ENCODE measurements at places on chromosomes 6 and 20.

DNA sequence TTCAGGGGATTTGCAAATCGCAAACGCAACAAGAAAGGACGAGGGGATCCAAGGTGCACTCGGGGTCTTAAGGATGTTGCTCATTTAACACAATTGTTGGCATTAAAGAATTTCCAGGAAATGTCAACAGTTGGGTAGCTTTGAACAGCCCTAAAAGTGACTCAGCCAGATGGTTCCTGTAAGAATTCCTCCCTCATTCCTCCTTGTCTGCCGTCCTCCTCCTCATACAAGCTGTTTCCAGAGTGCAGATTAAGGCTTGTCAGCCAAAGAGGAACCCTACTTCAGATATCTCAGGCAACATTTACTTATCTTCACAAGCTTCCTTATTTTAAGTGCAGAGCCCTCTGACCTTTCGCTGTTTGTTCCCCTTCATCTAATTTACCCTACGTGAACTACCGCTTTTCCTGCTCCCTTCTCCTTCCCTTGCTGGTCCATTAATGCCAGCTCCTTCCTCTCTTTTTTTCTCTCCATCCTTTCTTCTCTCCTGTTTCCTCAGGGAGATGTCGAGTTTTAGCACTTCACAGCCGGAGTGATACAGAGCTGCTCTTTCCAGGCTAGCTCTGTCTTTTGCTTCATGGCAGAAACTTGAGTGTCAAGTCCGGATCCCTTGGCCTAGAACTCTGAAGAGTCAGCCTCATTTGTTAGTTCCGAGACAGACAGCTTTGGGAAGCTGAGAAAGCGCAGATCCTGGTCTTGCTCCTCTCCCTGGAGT, 26.1 kb upstream of the TBC1D7 start:
- DNase-seq = no peak

DNA sequence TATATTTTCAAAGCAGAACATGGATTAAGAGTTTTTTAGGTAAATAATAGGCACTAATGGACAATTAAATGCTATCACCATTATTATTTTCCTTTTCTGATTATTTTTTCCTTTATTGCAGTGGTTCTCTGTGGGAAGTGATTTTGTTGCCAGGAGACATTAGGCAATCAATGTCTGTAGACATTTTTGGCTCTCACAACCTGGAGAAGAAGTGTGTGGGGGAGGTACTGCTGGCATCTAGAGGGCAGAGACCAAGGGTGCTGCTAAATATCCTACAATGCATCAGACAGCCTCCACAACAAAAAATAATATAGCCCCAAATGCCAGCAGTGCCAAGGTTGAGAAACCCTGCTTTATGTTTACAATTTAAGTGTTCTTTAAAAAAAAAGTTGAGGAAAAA, 8.3 kb downstream of the IFNGR1 start:
- no peak for DNase-seq

- DNase-seq = no peak
Measured at GRCh38 chr6:164097551-164098398, 683.3 kb downstream of the QKI start.

DNA sequence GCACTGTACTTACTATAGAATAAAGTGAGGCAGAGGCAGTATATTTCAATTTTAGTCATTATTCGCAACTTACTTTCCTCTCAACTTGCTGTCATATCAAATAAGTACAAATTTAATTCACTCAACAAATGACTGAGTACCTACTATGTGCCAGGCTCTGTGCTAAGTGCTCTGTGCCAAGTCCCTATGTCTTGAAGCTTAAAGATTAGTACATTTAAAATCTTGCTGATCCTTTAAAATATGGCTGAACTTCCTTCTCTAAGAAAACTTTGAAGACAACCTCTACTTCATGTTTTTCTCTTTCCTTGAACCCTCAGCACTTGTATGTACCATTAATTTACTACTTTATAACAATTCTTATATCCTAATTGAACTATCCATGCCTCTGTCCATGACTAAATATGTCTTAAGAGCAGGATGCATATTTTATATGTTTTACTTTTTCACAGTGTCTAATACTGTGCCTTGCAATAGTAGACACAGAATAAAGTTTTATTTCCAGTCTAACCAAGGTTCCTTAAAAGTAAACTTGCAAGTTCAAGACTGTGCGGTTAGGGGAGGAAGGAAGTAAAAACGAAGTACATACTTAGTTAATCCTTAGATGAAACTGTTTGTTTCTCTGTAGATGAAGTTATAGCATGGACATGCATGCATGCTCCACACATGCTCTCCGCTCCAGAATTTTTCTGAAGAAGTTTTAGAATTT, 10.0 kb upstream of the LATS1 start:
- no peak for DNase-seq

DNA sequence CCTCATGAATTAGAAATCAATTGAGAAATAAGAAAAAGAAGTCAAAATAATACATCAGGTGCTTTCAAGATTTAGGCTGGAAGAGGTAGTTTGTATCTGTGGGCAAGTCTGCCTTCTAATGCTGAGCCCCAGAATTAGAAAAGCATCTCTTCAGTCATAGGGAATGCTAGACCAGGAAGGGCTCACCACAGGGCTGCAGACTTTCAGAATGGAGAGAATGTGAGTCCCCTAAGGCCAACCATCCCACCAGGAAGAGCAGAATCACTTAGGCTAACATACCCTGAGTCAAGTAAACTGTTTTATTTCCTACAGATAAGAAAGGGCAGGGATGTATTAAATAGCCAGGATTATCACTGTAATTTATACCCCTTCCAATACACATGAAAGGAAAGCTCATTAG, 510.2 kb downstream of the RNF144B start:
- no peak for DNase-seq

- no peak for DNase-seq
Measured at GRCh38 chr6:143155681-143156080, 95.0 kb downstream of the AIG1 start.

DNA sequence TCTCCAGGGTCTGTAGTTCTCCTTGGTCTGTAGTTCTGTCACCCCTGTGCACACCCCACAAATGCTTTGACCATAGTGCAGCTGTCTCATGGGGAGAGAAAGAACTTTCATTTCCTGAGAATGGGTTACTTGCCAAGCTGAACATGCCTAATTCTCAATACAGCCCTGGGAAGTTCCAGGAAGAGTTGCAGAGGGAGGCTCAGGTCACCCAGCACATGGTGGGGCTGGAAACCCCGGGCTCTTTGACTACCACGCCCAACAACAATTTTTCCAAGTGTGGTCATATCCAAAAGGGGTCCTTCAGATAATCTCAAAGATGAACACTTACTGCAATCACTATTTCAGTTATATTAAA, 2.2 kb upstream of the PTPRA start:
- no peak for DNase-seq

DNA sequence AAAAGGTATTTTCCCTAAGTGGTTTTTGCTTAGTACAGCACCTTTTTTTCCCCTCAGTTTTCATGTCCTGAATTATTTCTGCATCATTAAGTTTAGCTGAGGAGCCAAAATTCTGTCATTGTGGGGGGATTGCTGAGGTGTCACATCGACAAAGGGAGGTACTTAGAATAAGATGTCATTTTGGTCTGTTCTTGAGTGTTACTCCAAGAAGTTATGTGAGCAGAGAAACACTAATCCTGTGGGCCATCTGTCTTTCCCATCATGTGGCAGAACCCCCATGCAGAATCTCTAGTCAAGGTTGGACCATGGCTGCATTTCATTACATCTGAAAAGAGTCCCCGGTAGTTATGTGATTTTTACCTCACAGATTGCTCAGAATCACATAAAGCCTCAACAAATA, 167.8 kb upstream of the CENPW start:
- DNase-seq = no peak

DNA sequence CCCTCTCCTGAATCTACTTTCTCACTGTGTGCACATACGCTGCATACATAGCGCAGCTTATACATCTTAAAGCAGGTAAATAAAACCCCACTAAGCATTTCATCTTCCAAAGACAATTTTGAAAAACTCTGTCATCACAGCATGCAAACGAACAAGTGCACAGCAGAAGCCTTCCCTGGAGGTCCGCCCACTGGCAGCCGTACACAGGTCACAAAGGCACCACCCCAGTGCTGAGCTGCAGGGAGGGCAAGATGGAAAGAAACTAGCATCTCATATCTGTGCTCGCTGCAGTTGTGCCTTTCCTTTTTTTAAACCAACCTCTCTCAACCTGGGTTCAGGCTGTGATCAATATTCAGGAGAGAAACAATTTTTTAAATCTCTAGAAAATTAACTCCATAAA, 73.3 kb downstream of the HUS1B start:
- DNase-seq = no peak

DNA sequence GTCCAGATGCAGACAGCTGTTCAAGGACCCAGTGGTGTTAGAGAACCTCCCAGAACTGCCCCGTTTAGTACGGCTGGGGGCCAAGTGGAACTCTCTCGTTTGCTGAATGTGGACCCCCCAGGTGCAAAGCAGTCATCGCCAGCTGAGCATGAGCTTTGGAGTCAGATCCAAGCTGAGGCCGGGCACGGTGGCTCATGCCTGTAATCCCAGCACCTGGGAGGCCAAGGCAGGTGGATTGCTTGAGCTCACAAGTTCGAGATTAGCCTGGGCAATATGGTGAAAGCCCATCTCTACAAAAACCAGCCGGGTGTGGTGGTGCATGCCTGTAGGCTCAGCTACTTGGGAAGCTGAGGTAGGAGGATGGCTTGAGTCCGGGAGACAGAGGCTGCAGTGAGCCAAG, 29.7 kb downstream of the FOXC1 start:
- DNase-seq = no peak

DNA sequence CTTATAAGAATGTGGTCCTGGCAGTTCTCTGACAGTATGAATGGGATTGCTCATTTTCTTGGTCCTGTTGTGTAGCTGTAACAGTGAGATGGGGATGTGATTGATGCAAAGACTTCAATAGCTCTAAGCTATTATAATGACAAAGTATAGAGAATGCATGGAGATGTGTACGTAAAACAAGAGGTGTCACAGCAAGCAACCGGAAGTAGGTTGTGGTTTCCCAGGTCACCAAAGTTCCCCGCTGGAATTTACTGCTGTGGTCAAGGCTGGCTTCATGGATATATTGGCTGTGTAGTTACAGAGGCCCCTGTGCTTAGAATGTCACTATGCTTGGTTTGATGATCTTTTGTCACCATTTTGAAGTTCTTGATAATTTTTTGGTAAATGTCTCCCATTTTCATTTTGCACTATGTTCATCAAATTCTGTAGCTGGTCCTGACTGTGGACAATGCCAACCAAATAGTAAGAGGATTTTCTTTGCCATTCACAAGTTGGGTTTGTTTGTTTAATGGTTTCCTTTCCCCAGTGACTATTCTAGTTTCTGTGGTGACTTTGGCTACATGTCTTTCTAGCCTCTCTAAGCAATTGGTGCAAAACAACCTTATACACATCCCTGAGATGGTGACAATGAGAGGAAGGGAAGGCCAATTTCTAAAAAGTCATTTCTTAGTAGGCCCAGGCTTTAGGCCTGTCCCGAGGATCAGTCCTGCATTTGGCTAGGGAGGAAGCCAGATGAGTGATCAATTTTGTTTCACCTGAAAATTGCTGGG, 10.5 kb downstream of the DNAH8 start:
- DNase-seq = peak; percentile 39

DNA sequence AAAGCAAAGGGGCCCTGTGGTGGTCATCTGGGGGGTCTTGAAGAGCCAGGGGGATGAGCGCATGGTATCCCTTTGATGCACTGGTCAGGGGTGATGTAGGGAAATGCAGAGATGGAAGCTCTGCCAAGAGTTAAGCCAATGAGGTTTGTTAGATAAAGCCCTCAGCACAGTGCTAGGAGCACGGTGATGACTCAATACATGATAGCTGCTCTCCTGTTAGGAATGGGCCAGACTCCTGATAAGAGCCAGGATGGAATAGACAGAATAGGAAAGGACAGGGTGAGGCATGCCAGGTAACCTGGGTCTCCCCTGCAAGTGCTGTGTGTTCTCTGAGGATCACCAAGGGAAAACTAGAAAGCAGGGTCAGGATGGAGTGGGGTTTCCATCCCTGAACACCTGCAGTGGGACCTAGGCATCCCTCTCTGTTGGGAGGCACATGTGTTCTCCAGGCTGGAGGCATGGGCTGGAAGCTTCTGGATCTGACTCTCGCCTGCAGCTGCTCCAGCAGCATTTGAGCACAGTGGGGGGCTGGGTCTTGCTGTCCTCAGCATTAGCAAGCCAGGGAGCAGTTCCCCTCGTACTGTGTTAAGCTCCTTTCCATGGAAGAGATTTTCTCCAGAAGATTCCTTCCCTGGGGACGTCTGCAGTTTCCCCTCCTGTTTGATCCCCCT, 71.8 kb upstream of the TIAM2 start:
- no peak for DNase-seq

GRCh38 chr20:44836601-44837120, 26.3 kb upstream of the RIMS4 start:
- DNase-seq = no peak

DNA sequence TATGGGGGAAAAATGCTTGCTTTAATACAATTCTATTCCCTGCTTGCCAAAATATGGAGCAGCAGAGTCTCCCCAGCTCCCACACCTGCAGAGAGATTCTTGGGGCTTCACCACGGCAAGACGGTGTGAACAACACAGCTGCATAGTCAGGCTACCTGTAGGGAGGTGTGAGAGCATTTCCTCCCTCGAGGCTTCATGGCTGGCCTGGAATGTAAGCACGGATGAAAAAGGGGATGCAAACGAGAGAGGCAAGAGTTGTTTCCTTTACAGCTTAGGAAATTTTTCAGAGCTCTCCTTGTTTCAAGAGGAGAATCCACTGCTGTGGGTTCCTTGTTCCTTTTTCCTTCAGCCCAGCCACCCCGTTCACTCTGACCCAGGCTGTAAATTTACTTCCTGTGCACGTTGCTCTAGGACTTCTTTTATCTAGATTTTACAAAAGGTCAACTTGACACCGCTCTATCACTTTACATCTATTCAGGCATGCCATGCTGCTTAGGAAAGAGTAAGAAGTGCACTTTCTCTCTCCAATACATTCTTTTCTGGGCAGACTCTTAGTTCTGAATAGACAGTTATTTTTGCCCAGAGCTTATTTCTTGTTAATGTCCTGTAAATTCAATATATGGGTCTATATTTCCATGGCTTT, 197.1 kb downstream of the KHDC1L start:
- DNase-seq = no peak

DNA sequence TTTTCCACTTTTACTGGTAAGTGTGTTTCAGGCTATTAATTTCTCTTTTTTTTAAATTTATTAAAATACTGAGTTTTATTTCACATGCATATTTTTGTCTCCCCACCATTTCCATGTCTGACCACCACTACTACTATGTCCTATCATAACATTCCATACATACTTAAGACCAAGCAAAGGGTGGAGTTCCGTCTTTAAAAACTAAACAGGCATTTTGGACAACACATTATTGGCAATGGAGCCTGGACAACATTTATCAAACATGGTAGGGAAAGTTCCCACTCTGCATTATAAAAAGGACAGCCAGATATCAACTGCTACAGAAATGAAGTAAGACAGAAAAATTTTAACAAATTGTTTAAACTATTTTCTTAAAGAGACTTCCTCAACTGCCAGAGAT, 91.9 kb downstream of the LMBRD1 start:
- no peak for DNase-seq

Data from activated CD4-positive, alpha-beta T cell treated with anti-CD3 and anti-CD28 coated beads, Interleukin-2, amount 50 U/mL, for 16 hours (primary cell).